ENCODE measurements at places on chromosomes 2 and 18.

DNA sequence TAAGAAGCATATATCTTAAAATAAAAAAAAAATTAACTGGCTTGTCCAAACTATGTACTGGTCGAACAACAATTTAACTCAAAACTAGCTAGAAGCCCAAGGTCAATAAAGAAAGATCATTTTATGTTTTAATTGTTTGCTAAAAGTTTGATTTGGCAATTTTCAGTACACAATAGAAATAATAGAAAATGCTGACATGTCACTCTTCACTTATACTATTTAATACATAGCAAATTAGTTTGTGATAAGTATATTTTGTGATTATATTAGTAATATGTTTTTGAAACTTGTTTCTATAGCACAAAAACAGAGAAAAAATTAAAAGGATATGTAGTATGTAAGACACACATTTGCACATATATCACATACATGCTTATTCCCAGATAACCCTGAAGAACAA, 1938.6 kb upstream of the PIK3C3 start:
- no peak for DNase-seq

DNA sequence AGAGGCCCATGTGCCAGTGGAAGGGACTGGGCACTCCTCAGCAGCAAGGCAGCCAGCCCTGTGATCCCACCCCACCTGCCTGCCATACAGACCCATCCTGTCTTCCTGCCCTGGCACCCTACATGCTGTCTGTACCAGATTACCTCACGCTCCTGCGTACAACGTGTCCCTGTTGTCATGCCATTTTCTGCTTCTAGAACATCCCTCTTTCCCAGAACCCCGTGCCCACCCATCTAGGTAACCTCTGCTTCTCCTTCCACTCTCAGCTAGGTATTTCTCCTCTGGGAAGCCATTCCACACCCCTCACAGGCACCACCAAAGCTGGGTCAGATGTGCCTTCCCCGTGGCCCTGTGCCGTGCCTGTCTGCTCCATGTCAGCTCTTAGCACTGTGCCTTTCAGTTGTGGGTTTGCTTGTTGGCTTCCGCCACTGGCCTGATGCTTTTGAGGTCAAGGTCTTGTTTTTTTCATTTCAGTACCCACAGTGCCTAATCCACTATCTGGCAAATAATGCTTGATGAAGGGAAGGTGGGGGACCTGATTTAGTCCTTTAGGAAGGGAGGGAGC, 71.7 kb upstream of the ALPP start:
- no peak for DNase-seq

DNA sequence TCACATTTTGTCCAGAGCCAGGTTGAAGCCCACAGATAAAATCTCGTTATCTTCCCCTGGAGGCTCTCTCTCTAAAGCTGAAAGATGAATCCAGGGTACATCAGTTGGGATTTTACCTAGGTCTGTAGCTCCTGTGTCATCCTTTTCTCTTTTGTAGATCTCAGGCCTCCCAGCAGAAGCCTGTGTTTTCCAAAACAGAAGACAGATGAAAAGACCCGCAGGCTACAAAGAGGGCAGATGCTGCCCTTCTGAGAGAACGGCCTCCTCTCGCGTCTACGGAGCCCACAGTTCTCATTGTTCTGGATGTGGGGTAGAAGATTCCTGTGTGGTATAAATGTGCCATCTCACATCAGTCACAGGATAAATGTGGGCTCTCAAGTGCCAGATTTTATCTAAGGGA, 139.5 kb downstream of the SUCLG1 start:
- no peak for DNase-seq

DNA sequence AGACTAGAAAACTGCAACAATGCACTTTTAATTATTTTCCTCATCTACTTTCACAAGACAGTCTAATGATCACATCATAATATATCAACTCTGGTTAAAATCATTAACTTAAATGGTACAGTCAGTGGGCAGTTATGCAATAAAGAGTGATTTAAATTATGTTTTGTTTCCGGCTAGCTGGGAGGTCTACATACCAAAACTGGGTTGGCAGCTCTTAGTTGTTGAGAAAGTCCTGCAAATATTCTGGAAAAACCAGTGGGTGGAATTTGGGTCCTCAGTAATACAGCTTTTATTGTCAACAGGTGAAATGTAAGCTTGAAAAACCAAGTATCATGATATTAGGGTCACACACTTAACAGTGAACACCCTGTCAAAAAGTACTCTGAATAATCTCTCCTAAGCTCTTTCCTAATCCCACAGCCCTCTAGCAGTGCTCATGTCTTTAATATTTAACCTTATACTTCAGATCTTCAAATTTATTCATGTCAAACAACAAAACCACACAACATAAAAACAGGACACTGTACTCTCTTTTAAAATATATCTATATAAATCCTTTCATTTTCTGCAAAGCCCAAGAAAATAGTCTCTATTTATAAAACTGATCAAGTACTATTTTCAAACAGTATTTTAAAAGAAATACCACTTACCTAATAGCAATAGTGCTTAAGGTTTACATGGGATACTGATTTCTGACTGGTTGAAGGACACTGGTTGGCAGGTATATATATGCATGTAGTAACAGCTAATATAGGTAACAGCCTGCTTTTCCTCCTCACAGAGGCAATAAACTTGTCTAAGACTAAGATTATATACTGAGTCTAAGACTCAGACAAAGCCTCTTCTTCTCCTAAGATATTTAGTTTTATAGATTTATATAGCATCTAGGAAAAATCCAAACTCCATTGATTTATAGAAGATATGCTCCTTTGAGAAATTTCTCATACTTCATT, 103.8 kb downstream of the GAREM1 start:
- no peak for DNase-seq

DNA sequence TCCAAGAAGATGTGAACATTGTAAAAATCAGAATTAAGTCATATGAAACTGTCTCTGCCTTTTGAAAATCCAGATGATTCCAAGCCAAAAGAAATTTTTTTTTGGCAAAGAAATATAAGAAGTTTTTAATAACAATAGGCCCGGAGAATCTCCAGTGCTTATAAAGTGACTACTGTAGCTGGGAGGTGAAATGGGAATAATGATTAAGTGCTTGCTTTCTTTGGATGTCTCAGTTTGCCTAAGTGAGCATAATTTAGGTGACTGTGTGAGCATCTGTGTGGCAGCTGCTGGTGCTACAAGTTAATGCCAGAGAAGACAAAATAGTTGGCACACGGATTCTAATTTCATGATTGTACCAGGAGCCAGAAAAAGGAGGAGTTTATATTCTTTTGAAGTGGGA, 185.0 kb downstream of the LTBP1 start:
- no peak for DNase-seq

GRCh38 chr2:141068053-141068682, 1062.6 kb downstream of the LRP1B start:
- DNase-seq: no peak

- DNase-seq: no peak
These were observed 99.5 kb downstream of the DYSF start for GRCh38 chr2:71552861-71553301.

- DNase-seq: no peak
These were observed 127.1 kb downstream of the GREB1L start for GRCh38 chr18:21369146-21369545.

GRCh38 chr2:27171351-27171848, 22.6 kb downstream of the TCF23 start:
- no peak for DNase-seq

DNA sequence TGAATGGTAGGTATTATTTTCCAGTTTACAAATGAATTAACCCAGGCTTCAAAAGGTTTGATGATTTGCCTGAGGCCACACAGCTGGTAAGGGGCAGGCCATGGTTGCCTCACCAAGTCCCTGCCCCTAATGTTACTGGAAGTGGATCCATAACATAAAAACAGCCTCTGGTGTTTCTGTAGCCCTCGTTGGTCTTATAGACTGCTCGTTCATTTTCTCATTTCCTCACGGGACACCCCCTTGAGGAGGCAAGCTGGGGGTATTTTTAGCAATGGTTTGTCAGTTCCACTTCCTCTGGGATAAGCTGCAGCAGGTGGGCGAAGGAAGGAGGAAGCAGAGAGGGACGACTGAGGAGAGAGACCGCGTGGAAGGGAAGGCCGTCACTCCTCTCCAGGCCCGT, 32.9 kb upstream of the NDUFV2 start:
- no peak for DNase-seq

DNA sequence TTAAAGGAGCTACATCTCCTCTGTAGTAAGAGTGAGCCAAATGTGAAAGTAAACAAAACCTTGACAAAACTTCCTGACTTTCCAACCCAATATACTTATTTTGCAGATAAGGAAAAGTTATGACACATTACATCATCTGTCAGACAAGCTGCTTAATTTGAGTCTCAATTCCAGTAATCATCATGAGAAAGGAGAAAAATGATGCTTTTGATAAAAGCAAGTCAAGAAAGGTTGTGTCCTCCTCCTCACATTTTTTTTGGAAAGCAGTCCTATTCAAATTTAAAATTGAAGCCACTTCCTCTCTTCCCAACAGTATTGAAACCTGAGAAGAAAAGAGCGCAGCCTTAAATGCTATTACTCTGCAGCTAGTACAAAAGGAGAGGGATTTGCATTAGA, 519.6 kb downstream of the LRP1B start:
- no peak for DNase-seq

DNA sequence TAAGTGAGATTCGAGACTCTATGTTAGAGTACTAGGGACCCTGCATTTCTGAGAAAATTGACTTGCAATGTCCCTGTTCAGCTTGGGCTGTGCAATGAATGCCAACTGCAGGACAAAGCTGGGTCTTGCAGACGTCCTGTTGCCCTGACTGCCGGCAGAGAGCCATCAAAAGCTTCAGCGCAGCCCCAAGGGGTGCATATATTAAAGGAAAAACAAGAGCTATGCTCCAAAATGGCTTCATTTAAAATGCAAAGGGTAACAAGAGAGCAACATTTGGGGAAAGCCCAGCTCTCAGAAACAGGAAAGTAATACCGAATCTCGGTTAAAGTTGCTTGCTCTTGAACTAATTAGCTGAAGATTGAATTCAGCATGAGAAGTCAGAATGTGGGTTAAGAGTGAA, 110.9 kb upstream of the PNPT1 start:
- peak; percentile 52 for DNase-seq

DNA sequence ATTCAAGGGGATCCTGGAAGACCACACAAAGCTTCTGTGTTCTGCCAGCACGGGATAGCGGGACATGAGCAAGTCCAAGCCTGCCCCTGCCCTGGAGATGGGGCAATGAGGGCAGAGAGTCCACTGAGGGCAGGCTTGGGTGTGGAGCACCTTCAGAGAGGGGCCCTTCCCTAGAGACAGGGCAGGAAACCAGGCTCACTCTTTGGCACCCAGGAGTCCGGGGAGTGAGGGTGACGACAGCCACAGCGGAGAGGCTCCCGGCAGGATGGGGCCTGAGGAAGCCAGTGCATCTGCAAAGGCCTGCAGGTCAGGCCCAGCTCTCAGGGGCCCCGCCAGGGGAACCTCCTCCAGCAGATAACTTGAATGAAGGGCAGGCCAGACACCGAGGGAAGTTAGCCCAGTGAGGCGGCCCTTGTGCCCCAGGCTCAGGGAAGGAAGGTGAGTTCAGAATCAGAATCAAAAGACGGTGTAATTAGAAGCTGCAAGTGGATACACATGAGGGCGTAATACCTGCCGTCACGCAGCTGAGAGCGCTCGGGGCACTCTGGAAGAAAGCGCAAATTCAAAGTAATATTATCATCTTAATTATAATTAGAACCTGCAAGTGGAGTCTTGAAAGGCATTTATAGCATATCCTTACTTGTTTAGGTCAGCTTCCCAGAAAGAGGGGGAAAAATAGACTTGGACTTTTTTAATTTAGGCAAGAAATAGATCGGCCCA, 142.6 kb upstream of the LGALSL start:
- DNase-seq: no peak

DNA sequence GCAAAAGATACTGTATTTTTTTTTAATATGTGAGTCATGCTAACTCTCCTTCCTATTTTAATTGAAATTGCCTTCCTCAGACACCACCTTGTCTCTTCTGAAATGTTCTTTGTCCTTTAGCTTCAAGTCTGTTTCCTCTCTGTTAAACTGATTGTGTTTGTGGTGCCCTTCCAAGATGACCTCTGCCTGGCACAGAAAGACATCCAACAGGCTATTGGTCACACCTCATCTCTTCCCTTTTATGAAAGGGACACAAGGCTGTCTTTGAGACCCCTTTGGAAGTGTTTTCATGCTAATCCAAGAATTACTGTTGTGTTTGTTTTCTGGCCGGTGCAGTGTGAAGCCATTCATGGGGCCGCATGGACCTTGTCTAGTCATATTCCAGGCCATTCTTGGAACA, 94.0 kb upstream of the PIK3C3 start:
- DNase-seq: no peak

- DNase-seq: no peak
These were observed 13.9 kb upstream of the SULT1C4 start for GRCh38 chr2:108363908-108364225.

- DNase-seq: no peak
These were observed 14.3 kb upstream of the RAPH1 start for GRCh38 chr2:203549406-203549805.
